ENCODE measurements at places on chromosomes 11 and 22.
A peak's percentile ranks its signal among the peaks of the same experiment; 100 is the strongest.

DNA sequence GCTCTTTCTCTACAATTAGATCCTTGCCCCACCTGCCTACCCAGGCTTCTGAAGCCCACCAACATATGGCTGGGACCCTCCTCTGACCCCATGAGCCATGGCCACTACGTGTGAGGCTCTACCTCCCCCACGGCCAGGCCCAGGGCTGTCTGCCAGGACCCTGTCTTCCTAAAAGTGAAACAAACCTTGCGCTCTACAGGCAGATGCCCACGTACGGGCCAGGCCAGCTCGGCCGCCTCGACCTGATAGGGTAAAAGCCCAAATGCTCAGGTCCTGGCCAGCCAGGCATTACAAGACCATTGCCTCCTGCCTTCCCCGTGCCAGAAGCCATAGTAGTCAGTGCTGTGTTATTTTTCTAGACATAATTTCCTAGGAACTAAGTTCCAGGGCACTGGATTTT, 1496.4 kb downstream of the BRD1 start:
- no peak for DNase-seq

GRCh38 chr11:64759131-64759721, 548 bp downstream of the PYGM start:
- no peak for DNase-seq

DNA sequence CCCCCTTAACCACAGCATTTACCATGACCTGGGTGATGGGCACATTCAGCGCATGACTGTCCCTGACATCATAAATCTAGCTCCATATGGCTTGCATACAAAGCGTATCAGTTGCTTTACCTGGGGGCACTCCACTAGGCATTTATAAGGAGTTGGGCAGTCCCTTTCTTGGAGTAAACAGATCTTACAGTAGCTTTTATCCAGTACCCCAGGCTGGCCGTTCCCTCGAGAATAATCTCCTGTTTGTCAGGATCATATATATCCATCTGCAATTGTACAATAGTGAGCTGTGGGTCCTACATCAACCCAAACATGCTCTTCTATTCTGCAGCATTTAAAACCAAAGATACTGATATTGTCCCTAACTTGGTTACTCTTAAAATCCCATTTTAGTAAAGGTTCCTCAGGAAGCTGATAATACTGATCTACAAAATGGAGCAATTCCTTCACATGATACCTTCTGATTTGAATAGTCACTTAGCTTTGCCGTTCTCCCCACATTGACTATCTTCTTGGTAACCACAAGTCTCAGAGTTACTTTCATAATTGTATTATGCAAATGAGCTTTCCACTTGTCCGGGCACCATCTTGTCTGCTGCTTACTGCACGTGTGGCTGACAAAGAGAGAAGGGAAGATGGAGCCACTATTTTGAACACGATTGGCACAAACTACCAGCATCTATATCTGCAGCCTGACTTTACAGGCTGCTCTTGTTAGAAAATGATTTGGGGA, 205.0 kb downstream of the CWF19L2 start:
- DNase-seq, result no peak

- DNase-seq, result no peak
Observed at GRCh38 chr11:64264371-64264852, 13.1 kb downstream of the PLCB3 start.

DNA sequence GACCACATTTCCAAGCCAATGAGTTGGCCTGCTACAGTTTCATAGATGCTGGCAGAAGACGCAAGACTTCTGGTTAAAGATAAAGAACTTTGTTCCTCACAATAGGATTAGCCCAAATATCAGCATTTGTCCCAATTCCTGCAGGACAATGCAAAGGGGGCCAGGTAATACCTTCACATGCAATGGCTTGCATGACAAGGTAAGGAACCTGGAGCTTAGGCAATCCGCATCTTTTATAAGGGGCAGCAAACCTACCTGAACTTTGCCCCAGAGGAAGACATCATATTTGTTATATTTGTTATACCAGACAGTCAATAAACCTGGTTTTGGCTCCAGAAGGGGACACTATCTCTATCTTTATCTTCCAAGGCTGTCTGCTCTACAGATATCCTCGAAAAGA, 5.3 kb downstream of the P2RY6 start:
- DNase-seq, result no peak

- DNase-seq, result no peak
Observed at GRCh38 chr11:27795955-27796861, 96.0 kb upstream of the BDNF start.

- DNase-seq, result no peak
Observed at GRCh38 chr11:90844041-90844440, 621.2 kb upstream of the CHORDC1 start.

- DNase-seq, result no peak
Observed at GRCh38 chr11:66070604-66071380, 720 bp downstream of the PACS1 start.

- no peak for DNase-seq
Observed at GRCh38 chr11:113372309-113372708, 15.3 kb upstream of the ANKK1 start.

DNA sequence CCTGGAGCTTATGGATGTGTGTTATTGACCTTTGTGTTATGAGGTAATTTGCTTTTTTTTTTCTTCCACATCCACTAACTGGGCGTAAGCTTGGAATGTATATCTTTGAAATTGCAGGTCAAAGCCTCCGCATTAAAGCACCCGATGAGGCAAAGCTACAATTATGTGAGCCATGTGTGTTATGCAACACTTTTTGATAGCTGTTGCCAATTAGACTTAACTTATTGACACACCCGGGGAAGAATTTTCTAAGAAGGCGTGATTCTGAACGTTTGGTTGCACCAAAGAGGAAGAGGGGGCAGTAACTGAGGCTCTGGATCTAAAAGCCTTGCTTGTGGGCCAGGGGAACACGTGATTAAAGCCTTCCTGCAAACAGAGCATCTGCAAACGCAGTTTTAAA, 610 bp upstream of the TEX12 start:
- DNase-seq, result no peak

GRCh38 chr11:47437746-47438418, 11.1 kb downstream of the RAPSN start:
- DNase-seq, result no peak

- no peak for DNase-seq
Observed at GRCh38 chr22:43848366-43849171, 13.7 kb downstream of the SULT4A1 start.

DNA sequence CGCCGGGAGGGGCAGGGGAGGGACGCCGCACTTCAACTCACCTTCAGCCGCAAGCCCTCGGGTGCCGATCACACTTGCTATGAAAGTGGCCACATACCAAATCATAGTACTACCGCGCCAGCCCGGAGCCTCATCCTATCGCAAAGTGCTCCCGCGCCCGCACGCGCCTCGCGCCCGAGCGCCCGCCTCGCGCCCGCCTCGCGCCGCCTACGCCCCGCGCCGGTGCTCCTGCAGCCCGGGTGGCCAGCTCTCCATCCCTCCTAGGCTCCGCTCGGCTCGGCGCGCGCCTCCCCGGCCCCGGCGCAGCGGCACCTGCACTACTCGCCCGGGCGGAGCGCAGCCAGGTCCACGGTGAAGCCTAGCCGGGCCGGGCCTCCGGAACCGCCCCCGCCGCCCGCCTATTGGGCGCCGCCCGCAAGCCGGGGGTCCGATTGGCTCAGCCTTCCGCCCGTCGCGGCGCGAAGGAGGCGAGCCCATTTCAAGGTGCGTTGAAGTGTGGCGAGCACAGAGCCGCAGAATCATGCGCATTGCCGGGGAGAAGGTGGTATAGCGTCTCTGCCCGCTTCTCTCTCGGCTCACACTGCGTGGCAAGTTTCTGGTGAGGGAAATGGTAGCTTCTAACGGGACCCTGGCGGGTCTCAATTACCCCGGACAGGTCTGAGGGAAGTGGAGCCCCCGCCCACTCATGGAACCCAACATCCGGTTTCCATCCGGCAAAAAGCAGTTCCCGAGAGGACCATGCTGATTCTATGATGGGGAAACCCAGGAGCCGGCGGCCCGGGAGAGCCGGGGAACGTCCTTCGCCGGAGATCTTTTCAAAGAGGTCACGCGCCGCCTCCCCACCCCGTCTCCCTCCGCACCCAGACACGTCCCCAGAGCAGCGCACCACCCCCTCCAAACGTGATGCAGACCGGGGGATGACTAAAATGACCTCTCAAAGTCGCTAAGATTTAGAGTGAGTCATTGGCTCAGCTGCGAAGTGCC, at the start of gene IGSF9B:
Gene IGSF9B, minus strand, starts transcription at position 319 of the 984 bp plus-strand sequence. Its CDS starts 214 bp downstream, at position 105.
- peak; percentile 94 for DNase-seq

- no peak for DNase-seq
Observed at GRCh38 chr11:33753304-33753967, 17.2 kb upstream of the CD59 start.

GRCh38 chr22:25817092-25817943, 75.3 kb downstream of the MYO18B start:
- DNase-seq, result no peak

- no peak for DNase-seq
Observed at GRCh38 chr11:35478471-35479091, 46.8 kb downstream of the PAMR1 start.

GRCh38 chr11:134558258-134558835, 146.3 kb upstream of the B3GAT1 start:
- DNase-seq, result no peak

Measured in activated CD4-positive, CD25-positive, alpha-beta regulatory T cell treated with anti-CD3 and anti-CD28 coated beads, Interleukin-2, amount 50 U/mL, for 72 hours (primary cell).